Activated CD4-positive, alpha-beta T cell treated with anti-CD3 and anti-CD28 coated beads for 36 hours (primary cell): ENCODE measurements at places on chromosomes 6 and 20. TPM values are rescaled to one million over a fixed set of nuclear protein-coding genes. Genes with fewer than 3 reads are reported as not detected.
A peak's percentile ranks its signal among the peaks of the same experiment; 100 is the strongest.

Gene SYCP2
- total RNA-seq, result 1.5 TPM

Gene SYCP2L
- 0.25 TPM for total RNA-seq

Gene HM13
- total RNA-seq, result 111 TPM

Gene SNPH
- total RNA-seq, result 2.9 TPM

Gene MUCL3
- total RNA-seq, result not detected

Gene HDDC2
- total RNA-seq, result 96.7 TPM

Gene MYLK4
- total RNA-seq, result 0.12 TPM

Gene TRIM10
- total RNA-seq, result 0.11 TPM

Gene SH3BGRL2
- total RNA-seq, result 0.40 TPM

Gene CLPSL2
- total RNA-seq, result not detected

Gene PRDM13
- not detected for total RNA-seq

Gene OTOR
- total RNA-seq, result not detected

Gene PRSS35
- total RNA-seq, result not detected

Gene SPEF1
- 0.14 TPM for total RNA-seq

Gene NNAT
- total RNA-seq, result 0.91 TPM

Gene LHFPL5
- not detected for total RNA-seq

- no peaks in the 10 kb centered on the region for H3K27me3 ChIP-seq
- no peaks in the 10 kb centered on the region for H3K36me3 ChIP-seq
- H3K27ac ChIP-seq, result no peak overlapping the region
- no peak for DNase-seq
Measured at GRCh38 chr6:143963158-143963919, 44.7 kb downstream of the PLAGL1 start.

- no peaks in the 10 kb centered on the region for H3K36me3 ChIP-seq
- peaks cover 18% of the 10 kb centered on the region for H3K4me1 ChIP-seq
- peaks cover under 1% of the 10 kb centered on the region for H3K27me3 ChIP-seq
- no peak overlapping the region for H3K4me3 ChIP-seq
- DNase-seq, result no peak
Measured at GRCh38 chr20:4167261-4168021, 152.1 kb upstream of the RNF24 start.

GRCh38 chr20:9839626-9840025 lies 750 bp upstream of the PAK5 start:
- DNase-seq, result no peak
- no peaks in the 10 kb centered on the region for H3K4me1 ChIP-seq
- peaks cover 26% of the 10 kb centered on the region for H3K27me3 ChIP-seq
- H3K4me3 ChIP-seq, result no peak overlapping the region
- no peak overlapping the region for H3K27ac ChIP-seq
- no peaks in the 10 kb centered on the region for H3K36me3 ChIP-seq

GRCh38 chr6:113149511-113149910 lies 707.6 kb upstream of the MARCKS start:
- H3K27me3 ChIP-seq, result no peaks in the 10 kb centered on the region
- no peak overlapping the region for H3K27ac ChIP-seq
- H3K36me3 ChIP-seq, result no peaks in the 10 kb centered on the region
- H3K4me1 ChIP-seq, result no peaks in the 10 kb centered on the region
- H3K4me3 ChIP-seq, result no peak overlapping the region

DNA sequence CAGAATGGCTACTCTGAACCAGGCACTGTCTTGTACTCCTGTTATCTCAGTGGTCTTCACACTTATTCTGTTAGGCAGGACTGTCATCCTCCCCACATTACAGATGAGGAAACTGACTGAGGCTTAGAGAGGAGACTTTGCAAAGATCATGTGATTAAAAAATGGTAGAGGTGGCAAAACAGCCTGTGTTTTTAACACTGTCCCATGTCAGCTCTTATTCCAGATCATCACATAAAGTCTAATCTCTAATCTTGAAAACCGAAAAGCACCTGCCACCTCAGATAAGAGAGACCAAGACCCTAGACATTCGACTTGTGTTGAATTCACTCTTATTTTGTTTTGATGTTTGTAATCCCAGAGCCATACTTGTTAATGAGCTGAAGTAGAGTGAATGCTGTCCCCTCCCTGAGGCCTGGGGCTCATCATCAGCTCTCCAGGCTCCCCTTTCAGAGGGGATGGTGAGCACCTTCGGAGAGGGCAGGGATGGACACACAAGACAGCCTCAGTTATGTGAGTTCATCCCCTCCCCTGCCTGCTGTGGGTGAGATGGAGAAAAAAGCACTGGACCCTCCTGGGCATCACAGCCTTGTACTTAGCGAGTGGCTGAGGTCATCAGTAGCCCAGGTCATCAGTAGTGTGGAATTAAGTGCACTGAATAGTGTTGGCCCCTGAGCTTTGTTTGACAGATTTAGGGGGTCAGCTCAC lies 30.6 kb downstream of the MTHFD1L start:
- peaks cover 26% of the 10 kb centered on the region for H3K4me1 ChIP-seq
- H3K36me3 ChIP-seq, result peaks cover 48% of the 10 kb centered on the region
- H3K27ac ChIP-seq, result no peak overlapping the region
- H3K4me3 ChIP-seq, result no peak overlapping the region
- H3K27me3 ChIP-seq, result no peaks in the 10 kb centered on the region
- no peak for DNase-seq

- H3K27ac ChIP-seq, result no peak overlapping the region
- no peaks in the 10 kb centered on the region for H3K27me3 ChIP-seq
- no peaks in the 10 kb centered on the region for H3K36me3 ChIP-seq
- no peak for DNase-seq
- H3K4me1 ChIP-seq, result no peaks in the 10 kb centered on the region
Measured at GRCh38 chr6:104218116-104218515, 641.6 kb downstream of the HACE1 start.

DNA sequence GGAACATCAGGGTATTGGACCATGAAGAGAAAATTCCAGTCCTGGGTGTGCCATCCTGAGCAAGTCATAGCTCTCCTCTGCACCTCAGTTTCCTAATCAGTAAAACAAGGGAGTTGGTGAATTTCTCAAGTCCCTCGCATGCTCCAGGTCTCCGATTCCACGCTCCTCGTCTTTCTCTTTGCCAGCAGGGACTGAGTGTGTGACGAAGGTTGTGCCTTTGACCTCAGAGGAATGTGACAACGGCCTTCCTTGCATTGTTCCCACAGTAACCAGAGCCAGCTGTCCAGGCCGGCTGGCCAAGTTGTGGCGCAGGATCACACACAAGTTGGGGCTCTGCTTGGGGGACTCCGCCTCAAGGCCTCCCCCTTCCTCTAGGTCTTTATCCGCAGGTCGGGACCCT lies 217.3 kb downstream of the ATXN1 start:
- no peaks in the 10 kb centered on the region for H3K27me3 ChIP-seq
- no peak overlapping the region for H3K27ac ChIP-seq

GRCh38 chr6:135162678-135163439 lies 18.2 kb upstream of the MYB start:
- peak overlapping the region; percentile 94 for H3K27ac ChIP-seq
- H3K4me3 ChIP-seq, result peak overlapping the region; percentile 24
- no peaks in the 10 kb centered on the region for H3K27me3 ChIP-seq
- peaks cover 64% of the 10 kb centered on the region for H3K4me1 ChIP-seq

GRCh38 chr20:58389324-58389967 lies 417 bp downstream of the VAPB start:
- H3K4me1 ChIP-seq, result peaks cover 43% of the 10 kb centered on the region
- peak; percentile 46 for DNase-seq
- peak overlapping the region; percentile 97 for H3K27ac ChIP-seq
- H3K4me3 ChIP-seq, result peak overlapping the region; percentile 100
- no peaks in the 10 kb centered on the region for H3K27me3 ChIP-seq

GRCh38 chr20:35699957-35700624 lies 886 bp downstream of the ROMO1 start:
- no peak for DNase-seq
- no peaks in the 10 kb centered on the region for H3K27me3 ChIP-seq
- peak overlapping the region; percentile 87 for H3K4me3 ChIP-seq

DNA sequence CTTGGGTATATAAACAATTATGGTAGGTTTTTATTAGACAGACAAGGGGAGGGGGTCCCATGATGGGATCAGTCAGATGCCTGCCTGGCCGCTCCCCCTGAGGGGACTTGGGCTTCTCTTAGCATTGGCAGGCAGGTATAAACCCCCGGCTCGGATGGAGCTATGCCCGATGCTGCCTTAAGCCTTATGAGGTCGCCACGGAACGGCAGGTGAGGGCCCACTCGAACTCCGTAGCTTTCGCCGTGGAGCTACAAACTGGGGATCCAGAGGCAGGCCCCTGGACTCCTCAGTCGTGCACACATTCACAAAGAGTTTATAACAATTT lies 148.8 kb downstream of the TRIM27 start:
- H3K27ac ChIP-seq, result no peak overlapping the region
- no peak overlapping the region for H3K4me3 ChIP-seq
- H3K36me3 ChIP-seq, result peaks cover 4% of the 10 kb centered on the region

GRCh38 chr20:64055893-64056638 lies 6.6 kb upstream of the SOX18 start:
- peaks cover 14% of the 10 kb centered on the region for H3K4me1 ChIP-seq
- peaks cover 18% of the 10 kb centered on the region for H3K27me3 ChIP-seq
- H3K36me3 ChIP-seq, result no peaks in the 10 kb centered on the region
- H3K27ac ChIP-seq, result no peak overlapping the region

- no peaks in the 10 kb centered on the region for H3K36me3 ChIP-seq
- H3K4me3 ChIP-seq, result no peak overlapping the region
- peak; percentile 74 for DNase-seq
- peaks cover 19% of the 10 kb centered on the region for H3K4me1 ChIP-seq
- H3K27me3 ChIP-seq, result peaks cover 2% of the 10 kb centered on the region
Measured at GRCh38 chr20:2521369-2522305, 12.9 kb upstream of the ZNF343 start.

DNA sequence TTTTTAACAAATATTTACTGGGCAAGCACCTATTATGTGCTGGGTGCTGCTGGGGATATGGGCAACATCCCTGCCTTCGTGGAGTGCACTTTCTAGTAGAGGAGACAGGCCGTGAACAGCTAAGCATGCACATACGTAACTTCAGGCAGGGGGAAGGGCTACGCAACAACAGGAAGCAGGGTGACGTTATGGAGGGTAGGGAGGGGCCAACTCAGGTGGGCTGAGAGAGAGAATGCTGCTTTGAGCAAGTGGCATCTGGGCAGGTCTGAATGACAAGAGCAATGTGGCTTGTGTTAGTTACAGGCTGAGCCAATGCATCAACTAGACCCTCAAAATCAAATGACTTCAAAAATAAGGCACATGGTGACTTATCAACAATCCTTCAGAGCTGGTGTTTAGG lies 112.1 kb downstream of the CDC5L start:
- H3K27me3 ChIP-seq, result peaks cover 3% of the 10 kb centered on the region
- no peak for DNase-seq

DNA sequence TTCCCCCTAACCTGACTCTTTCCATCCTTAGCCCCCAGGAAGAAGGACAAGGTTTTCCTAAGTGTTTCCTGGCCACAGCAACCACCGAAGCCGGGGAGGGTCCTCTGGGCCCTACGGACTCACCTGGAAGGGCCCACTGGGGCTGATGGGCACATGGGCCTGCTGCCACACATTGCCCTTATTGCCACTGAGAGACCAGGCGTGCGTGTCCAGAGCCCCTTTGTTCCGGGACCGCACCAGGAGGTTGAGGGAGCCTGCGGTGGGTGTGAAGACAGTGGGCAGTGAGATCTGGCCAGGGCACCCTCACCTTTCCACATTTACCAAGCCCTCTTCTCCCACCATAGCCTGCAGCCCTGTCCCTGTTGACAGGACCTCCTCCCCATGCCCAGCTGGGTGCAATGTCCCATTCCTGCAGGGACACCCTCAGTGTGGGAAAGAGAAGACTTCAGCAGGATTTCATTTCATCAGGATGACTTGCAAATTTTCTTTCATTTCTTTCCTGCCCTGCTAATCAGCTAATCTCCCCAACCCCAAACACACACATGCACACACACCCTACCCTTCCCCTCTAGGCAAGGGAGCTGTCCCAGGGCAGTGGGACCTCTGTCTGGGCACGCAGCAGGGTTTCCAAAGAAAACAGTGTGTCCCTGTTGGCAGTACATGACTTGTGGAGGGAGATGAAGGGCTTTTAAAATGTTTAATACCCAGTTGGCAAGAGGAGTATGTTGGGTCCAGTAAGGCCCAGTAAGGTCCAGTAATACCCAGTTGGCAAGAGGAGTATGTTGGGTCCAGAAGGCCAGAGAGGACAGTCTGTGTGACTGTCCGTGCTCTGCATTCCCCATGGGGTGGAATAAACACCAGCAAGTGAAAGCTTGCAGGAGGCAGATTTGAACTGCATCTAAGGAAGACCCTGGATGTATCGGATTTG lies 59.0 kb downstream of the MDGA1 start:
- H3K4me3 ChIP-seq, result no peak overlapping the region
- H3K27ac ChIP-seq, result no peak overlapping the region
- no peak for DNase-seq
- H3K27me3 ChIP-seq, result no peaks in the 10 kb centered on the region

DNA sequence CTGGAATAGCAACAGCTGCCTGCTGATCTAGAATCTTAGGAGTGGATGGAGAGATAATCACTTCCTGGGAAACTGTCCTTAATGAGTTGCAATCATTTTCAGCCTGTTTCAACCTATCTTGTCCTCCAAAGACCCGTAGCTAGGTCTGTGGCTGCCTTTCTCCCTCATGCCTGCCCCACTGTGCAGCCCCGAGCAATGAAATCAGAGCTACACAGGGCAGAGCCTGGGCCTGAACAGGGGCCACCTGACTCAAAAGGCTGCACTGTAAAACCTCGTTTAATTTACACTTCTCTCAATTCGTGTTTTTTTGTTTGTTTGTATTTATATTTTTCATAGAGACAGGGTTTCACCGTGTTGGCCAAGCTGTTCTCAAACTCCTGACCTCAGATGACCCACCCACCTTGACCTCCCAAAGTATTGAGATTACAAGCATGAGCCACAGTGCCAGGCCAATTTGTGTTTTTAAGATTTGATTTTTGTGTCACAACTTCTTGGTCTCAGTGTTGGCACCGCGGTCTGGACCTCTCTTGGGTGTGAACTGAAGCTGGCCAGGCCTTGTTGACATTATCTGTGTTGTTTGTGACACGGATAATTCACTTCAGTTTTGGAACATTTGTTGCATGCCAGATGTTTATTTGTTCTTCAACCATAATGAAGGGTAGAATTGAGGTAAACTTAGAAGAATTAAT lies 21.5 kb downstream of the GGTLC1 start:
- DNase-seq, result no peak
- H3K36me3 ChIP-seq, result peaks cover 4% of the 10 kb centered on the region
- H3K27ac ChIP-seq, result no peak overlapping the region

DNA sequence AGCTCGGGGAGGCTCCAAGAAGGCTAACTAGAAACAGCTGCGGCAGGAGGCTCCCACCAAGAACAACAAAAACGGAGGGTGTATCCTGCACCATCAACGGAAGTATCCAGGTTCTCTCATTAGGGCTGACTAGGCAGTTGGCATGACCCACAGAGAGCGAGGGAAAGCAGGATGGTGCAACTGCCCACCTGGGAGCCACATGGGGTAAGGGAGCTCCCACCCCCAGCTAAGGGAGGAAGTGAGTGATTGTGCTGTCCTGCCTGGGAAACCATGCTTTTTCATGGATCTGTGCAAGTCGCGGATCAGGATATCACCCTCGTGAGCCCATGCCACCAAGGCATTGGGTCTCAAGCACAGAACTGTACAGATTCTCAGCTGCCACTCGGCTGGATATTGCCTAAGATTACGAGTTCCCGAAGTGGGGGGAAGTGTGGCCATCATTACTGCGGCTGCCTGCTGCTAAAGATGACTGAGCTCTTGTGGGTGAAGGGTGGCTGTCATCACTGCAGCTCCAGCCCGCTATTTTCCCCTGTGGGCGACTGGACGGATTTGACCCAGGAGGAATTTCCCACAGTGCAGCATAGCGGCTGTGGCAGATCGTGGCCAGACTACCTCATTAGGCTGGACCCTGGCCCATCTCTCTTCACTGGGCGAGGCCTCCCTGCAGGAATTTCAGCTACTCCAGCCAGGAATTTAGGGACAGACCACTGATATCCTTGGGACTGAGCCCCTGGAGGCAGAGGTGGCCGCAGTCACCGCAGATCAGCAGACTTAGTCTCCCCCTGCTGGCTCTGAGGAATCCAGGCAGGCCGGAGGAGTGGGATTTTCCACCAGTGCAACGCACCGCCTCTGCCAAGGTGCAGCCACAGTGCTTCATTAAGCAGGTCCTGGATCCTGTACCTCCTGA lies 515.7 kb downstream of the FRK start:
- H3K4me3 ChIP-seq, result no peak overlapping the region
- no peaks in the 10 kb centered on the region for H3K4me1 ChIP-seq
- no peaks in the 10 kb centered on the region for H3K36me3 ChIP-seq
